Lung (tissue), 17 donors: ENCODE measurements at places on chromosomes 4 and X. TPM values are rescaled to one million over a fixed set of nuclear protein-coding genes. Genes with fewer than 3 reads are reported as not detected.

- H3K4me3 ChIP-seq = no peak overlapping the region
- peaks cover 28% of the 10 kb centered on the region for H3K27me3 ChIP-seq
- H3K36me3 ChIP-seq = no peaks in the 10 kb centered on the region
- DNase-seq = no peak
- no peak overlapping the region for H3K27ac ChIP-seq
Measured at GRCh38 chrX:619812-620531, 10.6 kb upstream of the SHOX start.

DNA sequence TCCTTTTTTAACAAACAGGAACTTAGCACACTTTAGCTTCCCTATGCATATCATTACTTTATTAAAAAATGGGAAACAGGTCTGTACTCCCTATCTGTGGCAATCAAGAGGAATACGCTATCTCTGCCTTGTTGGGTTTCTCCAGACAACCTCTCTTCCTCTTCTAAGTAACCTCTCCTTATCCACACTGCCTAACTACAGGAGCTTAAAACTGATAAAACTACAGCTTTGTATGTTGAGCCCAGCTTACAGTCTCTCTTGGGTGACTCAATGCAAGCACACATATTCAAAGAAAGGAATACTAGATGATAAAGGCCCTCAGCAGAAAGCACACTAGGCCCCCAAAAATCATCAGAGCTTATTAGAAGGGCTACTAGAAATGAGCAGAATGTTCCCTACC, 8.9 kb downstream of the NUP62CL start:
- H3K4me1 ChIP-seq = no peaks in the 10 kb centered on the region
- no peaks in the 10 kb centered on the region for H3K36me3 ChIP-seq
- DNase-seq = no peak

DNA sequence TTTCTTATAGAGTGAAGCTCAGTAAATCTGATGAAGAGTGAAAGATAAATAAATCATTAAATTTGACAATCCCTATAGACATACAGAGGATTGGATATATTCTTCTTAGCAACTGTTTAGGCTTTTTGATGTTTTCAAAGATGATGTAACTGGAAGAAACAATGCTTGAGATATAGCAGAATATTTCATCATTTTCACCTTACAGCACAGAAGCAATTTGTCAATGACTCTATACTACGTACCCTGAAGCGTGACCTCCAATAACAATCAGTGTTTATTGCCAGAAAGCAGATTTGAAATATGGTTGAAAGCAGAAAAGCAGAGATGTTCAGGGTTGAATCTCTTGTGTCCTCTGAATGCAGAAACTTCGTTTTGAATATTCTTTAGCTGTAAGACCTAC, 228.4 kb downstream of the DTHD1 start:
- no peaks in the 10 kb centered on the region for H3K4me1 ChIP-seq
- H3K27me3 ChIP-seq = no peaks in the 10 kb centered on the region
- no peak overlapping the region for H3K27ac ChIP-seq
- no peak for DNase-seq

GRCh38 chrX:4930426-4930825, 1217.0 kb upstream of the PRKX start:
- no peaks in the 10 kb centered on the region for H3K36me3 ChIP-seq
- H3K27me3 ChIP-seq = peaks cover 22% of the 10 kb centered on the region
- DNase-seq = peak; percentile 28
- no peak overlapping the region for H3K27ac ChIP-seq
- no peak overlapping the region for H3K4me3 ChIP-seq

SEL1L3 gene
- total RNA-seq = 93.3 TPM

GRCh38 chr4:128068918-128069317, 7.8 kb downstream of the LARP1B start:
- no peak overlapping the region for H3K27ac ChIP-seq
- no peaks in the 10 kb centered on the region for H3K4me1 ChIP-seq

FGF13 gene
- 7.5 TPM for total RNA-seq
